Retinal pigment epithelial cell (primary cell): ENCODE measurements at places on chromosomes 3 and 15.

GRCh38 chr3:171788546-171789351, 21.5 kb downstream of the PLD1 start:
- peak; percentile 82 for DNase-seq

- DNase-seq: no peak
These were observed 28.3 kb downstream of the ALS2CL start for GRCh38 chr3:46664971-46665762.

GRCh38 chr3:127668906-127669305, 3.8 kb upstream of the ABTB1 start:
- no peak for DNase-seq

- no peak for DNase-seq
These were observed 50.0 kb upstream of the GPR149 start for GRCh38 chr3:154480033-154480432.

GRCh38 chr3:129618186-129618820, 11.8 kb upstream of the PLXND1 start:
- DNase-seq: no peak

GRCh38 chr3:79653266-79653830, 114.5 kb downstream of the ROBO1 start:
- no peak for DNase-seq

GRCh38 chr3:196673632-196674031, 34.1 kb downstream of the NRROS start:
- no peak for DNase-seq

DNA sequence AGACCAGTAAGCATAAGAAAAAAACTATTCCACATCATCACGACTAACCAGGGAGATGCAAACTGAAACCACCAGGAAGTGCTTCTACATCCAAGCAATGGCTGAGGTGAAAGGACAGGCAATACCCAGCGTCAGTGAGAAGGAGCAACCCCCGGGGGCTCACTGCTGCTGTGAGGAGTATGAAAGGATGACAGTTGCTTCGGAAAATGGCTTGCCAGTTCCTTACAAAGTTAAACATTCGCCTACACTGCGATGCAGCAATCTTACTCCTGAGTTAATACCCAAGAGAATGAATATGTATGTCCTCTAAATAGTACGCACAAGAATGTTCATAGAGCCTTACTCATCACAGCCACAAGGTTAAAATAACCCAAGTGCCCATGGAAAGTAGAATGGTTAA, 13.3 kb upstream of the PLXNA1 start:
- DNase-seq: no peak

DNA sequence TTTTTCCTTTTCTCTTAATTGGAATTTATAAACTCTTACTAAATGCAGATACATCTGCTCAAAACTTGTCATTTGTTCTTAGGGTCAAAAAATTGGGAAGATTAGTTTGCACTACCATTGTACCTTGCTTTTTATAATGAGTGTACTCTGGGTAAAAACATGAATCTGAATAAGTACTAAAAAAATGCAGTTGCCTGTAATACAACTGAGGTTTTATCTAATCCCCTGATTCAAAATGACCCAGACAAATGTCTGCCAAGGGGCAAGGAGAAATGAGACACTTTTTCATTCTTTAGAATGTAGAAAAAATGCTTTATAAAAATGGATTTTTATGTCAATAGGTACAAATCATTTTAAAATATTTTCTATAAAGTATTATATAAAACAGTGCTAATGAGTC, 42.4 kb downstream of the RASA2 start:
- peak; percentile 4 for DNase-seq

- no peak for DNase-seq
These were observed 172.6 kb downstream of the FMN1 start for GRCh38 chr15:33021806-33022389.

DNA sequence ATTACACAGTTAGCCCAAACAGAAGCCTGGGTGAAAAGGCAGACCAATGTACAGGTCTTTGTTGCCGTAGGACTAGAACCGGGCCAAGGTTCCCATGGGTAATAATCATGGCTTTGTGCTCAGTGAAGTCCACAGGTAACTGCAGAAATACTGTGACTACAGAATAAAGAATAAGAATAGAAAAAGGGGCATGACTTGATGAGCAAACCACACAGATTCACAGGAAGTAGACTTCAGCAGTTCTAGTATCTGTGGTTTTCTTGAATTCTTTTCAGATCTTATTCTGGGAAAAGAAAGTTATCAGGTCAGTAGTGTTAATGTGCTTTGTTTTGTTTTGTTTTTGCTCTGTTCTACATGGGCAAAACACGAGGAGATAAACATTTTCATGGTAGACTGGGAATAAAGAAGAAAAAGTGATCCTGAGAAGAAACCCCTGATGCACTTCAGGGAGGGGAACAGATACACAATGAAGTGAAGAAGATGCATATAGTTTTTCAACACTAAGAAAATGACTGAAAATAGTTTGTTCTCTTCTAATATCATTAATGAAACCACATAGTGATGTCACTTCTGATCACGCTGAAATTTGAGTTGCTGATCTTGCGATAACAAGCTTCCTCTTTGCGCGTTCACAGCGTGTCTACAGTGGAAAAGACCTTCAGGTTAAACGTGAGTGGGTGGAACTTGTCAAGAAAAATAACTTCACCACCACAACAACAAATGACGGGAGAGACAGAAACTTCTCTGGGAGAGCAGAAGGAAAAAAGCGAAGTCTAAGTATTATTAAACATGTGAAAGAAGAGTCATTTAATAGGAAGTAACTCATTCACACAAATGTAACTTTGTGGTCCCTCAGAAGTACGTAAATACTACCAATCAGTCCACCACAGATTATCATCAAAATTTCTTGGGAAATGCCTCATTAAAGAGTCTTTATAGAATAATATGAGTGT, 315.8 kb upstream of the SATB1 start:
- DNase-seq: no peak

- no peak for DNase-seq
These were observed 408.5 kb upstream of the AGTR1 start for GRCh38 chr3:148289159-148289558.

DNA sequence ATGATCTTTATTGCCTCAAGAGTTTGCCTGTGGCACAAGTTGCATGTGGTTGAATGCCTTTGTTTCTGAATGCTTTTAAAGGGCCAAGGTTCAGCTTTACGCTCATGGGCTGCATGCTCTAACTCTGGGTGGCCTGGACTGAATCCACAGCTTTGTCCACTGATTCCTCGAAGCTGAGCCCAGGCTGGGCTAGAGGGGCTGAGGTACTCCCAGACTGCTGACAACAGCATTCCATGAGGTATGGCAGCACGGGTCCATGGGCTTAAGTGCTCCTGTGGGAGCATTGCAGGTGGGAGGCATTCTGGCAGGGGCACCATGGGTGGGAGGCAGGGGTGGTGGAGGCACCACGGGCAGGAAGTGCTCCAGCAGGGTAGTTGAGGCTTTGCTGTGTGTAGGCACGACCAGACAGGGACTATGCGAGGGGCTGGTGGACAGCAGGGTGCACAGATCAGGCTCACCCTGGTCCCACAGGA, 61.6 kb downstream of the GLCE start:
- DNase-seq: no peak

DNA sequence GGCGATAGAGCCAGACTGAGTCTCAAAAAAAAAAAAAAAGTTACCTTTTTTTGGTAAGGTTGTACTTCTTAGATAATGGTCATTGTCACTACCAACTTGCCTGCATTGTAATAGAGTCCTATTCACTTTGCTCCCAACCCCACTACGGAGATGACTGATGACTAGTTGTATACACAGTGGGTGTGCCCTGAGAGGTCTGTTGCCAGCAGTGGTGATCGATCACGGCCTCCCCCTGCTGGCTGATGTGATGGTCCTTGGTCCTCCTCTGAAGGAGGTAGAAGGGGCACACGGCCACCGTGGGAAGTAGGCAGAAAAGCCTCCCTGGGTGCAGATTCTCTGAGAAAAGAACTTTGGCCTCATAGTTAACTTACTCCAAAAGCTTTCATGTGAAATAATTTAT, 10.7 kb downstream of the GCNT3 start:
- no peak for DNase-seq

DNA sequence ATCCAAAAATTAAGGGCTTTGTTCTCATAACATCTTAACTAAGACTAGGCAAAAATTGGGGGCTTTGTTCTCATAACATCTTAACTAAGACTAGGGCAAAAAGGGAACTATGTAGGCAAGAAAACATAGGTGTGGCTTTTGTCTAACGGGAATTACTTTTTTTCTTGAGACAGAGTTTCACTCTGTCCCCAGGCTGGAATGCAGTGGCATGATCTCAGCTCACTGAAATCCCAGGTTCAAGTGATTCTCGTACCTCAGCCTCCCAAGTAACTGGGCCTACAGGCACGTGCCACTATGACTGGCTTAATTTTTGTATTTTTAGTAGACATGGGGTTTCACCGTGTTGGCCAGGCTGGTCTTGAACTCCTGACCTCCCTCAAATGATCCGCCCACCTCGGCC, 49.8 kb upstream of the CSPG5 start:
- DNase-seq: no peak

DNA sequence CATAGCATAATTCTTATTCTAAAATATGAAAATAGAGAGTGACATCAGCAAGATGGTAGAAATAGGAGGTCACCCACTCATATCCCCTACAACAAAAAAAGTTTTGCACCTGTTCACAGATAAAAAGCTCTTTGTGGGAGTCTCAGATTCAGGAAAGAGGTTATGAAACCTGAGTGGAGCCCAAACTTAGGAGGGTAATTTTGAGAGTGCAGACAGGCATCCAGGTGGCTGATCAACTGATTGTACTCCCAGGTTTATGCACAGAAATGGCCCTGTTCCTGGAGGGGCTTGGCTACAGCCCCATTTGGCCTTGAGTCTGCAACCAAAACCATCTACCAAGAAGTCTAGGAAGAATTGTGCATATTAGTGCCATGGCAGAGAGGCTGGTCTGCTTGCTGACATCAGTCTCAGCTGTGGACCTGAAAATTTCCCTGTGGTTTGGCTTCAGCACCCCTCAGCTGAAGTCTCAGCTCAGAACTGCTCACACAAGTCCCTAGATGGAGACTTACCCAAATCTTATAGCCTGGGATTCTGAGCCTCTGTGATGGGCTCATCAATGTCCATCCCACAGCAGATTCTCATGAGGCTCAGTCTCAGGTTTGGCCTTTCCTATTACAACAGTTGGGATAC, 291.6 kb downstream of the IL20RB start:
- no peak for DNase-seq
